Stimulated activated CD8-positive, alpha-beta memory T cell treated with anti-CD3 and anti-CD28 coated beads, Interleukin-7, amount 100 ng/mL, for 48 hours (primary cell): ENCODE measurements at places on chromosomes 2 and 18.

DNA sequence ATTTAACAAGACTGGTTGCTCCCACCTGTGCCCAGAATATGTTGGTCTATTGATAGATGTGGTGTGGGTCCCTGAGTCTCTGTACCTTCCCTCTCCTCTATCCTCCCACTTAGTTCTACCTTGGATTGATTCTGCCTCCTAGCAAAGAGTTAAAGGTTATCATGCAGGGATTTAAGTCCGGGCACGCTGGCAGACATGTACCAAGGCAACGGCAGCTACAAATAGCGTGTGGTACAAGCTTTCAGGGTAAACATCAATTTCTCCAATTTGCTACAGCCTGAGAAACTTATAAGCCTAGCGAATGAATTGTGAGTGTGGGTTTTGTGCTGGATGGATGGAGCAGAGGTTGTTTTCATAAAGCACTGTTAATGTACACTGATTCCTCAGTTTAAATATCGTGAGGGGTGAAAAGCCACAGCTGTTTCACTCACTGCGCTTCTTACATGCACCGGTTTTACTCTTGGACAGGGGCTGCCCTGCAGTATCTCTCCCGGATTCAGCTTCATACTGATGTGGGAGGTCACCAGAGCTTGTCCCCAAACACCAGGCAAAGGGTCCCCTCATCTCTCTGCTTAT, 289.8 kb downstream of the ICOS start:
- no peak for DNase-seq

GRCh38 chr2:157932480-157933159, 56.5 kb upstream of the ACVR1 start:
- no peak for DNase-seq

- no peak for DNase-seq
These were observed 362.3 kb downstream of the FIGN start for GRCh38 chr2:163373496-163373895.

GRCh38 chr2:27369471-27370025, 590 bp downstream of the EIF2B4 start:
- no peak for DNase-seq

DNA sequence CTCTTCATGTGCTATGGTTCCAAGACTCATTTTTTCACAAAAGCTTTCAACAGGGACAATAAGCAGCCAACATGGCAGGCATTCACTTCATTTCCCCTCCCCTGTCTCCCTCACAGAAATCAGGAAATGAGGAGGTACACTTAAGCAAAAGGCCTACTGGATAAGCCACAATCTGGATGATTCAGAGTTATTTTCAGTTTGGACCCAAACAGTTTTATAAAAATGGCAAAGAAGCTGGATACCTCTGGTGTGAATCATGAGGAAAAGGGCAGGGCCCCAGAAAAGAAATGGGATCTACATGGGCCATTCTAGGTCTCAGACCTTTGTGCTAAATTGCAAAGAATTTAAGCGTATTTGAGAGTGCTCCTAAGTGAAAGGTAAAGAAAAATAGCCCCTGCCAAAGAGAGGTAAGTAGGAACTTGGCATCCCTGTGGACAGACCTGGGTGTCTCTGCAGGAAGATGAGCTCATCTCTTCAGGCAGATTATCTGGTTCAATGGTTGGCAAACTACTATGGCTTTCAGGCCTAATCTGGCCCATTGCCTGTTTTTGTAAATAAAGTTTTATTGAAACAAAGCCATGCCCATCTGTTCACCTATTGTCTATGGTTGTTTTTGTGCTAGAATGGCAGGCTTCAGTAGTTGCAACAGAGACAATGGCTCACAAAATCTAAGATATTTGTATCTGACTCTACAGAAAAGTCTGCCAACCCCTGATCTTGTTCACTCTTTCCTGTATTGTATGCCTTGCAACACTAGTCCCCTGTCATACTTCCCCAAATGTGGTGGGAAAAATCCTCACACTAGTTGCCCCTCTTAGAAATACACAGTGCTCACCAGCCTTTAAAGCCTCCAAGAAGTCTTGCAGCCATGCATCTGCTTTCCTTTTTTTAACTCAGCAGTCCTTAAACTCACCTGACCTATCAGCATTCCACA, 315.0 kb downstream of the ALK start:
- DNase-seq, result no peak

GRCh38 chr2:39512434-39512935, 75.4 kb upstream of the MAP4K3 start:
- DNase-seq, result no peak

DNA sequence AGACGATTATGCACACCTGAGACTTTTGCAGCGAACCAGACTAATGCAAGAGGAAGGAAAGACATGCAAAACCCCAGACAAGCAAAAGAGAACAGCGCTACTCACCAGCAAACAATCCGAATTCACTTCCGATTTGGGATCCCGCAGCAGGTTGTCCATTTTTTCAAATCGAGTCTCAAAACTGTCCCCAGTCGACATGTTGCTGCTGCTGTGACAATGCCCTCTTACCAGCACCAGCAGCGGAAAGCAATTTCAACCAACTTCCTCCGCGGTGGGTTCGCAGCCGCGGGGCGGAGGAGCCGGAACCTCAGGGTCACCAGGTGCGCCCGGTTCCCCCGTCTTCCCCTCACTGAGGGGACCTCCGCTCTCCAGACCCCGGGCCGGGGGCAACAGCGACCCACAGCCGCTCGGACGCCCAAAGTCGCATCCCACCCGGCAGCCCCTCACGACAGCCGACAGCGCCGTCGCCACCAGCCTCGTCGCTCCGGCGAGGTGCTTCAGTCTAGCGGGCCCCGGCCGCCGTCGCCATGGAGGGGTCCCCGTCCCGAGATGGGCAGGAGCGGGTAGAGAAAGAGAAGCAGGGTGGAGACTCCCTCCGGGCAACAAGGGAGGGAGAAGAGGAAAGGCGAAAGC, 784 bp downstream of the ROCK1 start:
- peak; percentile 50 for DNase-seq

- no peak for DNase-seq
These were observed 161.4 kb downstream of the PXDN start for GRCh38 chr2:1582891-1583341.
